ENCODE measurements at places on chromosomes 5 and 9. TPM values are rescaled to one million over a fixed set of nuclear protein-coding genes. Genes with fewer than 3 reads are reported as not detected.

- no peak for DNase-seq
Observed at GRCh38 chr5:159531554-159532105, 201.3 kb upstream of the IL12B start.

The PAEP gene
- not detected for polyA plus RNA-seq

GRCh38 chr9:136203408-136204144, 1.4 kb downstream of the LHX3 start:
- no peak for DNase-seq

GRCh38 chr5:145509336-145510136, 325.6 kb downstream of the PRELID2 start:
- no peak for DNase-seq

DNA sequence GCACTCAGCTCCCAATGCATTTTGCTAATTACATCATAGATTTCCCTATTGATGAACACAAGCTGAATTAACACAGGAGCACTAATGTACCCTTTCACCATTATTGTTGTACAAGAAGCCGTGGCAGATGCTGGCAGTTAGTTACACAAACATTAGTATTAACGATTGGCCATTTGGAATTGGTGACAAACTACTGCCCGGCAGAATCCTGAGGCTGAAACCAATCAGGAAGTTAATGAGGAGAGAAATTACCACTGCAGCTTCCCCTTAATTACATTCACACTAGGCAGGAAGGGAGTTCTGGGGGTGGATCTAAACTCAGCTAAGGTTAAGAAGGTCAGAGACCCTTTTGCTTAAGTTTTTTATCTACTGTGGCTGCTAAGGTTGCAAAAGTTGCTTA, 9.6 kb upstream of the DMRT3 start:
- no peak for DNase-seq

The SPATA31D4 gene
- not detected for polyA plus RNA-seq

DNA sequence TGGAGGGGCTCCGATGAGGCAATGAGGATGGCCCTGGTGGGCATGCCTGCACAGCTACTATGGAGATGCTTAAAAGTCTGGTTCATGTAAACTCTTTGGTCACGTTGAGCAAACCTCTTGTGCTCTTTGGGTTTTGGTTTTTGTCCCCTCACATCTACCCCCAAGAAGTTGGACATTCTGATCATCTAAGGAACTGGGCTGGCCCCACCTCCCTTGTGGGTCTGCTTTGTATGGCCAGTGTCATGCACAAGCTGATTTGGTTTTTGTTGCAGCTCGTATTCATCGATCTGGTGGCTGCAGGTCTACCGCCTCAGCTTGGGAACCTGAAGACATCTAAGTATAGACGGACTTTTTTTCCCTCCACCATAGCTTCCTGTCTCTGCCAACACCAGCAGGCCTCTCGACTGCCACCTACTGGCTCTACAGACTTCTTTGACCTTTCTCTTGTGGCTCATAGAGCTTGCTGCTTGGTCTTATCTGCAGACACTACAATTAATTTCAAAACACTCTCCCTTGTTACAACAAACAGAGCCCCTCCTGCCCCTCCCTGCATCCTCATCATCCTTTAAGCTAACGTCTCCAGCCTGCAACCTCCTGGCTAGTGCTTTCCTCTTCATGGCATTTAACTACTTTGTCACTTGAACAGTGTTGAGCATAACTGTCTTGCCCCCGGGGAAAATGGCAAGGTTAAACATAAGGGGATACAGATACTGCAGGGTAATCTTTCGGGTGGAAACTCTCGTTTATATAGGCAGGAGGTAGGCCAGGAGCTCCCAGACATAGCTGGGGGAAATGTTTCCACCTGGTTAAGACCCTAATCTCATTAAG, 34.5 kb downstream of the TSTD2 start:
- DNase-seq, result peak; percentile 20

DNA sequence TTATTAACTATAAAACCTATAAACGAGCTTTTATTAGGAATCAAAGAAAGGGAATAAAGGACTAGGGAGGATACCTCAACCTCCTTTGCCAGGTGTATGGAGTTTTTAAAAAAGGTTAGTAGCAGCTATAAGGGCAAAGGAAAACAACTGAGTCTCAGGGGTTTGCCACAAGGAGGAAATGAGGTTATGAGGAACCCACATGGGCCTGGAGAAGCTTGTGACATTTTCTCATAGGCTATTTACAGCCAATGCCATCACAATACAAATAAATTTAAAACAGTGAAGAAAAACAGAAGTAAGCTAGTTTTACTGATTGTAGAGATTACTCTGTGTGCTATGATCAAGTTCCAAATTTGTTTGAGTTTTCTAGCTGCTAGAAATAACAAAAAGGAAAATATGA, 92.6 kb downstream of the CDKN2A start:
- DNase-seq, result no peak

The PLPP7 gene
- polyA plus RNA-seq, result 3.9 TPM

- DNase-seq, result no peak
Observed at GRCh38 chr9:136494531-136495215, 11.8 kb upstream of the SEC16A start.

DNA sequence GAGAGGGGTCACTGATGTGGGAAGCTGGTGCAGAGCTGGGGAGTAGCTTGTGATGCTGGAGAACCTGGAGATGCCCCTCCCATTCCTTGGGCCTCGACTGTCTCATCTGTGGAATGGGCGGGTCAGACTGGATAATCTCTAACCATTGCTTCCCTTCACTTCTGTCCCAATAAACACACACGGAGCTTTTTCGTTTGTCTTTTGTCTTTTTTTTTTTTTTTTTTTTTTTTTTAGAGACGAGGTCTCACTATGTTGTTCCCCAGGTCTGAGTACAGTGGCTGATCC, 36.5 kb downstream of the ALG2 start:
- no peak for DNase-seq

GRCh38 chr5:173324115-173325001, 3.9 kb downstream of the STC2 start:
- no peak for DNase-seq

GRCh38 chr9:72276429-72276828, 88.6 kb downstream of the ZFAND5 start:
- no peak for DNase-seq

The C5orf47 gene
- not detected for polyA plus RNA-seq

DNA sequence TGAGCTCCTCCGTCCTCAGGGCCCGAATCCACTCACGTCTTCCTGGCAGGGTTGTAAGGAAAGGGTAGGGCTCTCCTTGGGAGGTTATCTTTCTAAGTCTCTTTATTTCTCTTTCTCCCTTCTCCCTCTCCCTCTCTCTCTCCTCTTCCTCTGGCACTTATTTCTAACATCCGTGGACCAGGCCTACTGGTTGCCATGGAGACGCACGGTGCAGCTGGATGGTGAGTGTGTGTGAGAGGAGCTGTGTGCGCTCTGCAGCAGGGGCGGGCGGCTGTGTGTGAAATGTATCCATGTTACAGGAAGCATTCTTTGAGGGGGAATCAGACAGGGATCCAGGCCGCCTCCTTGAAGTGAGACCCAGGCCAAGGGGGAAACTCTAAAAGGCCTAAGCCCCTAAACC, 32.2 kb downstream of the PCDH1 start:
- DNase-seq, result no peak

- no peak for DNase-seq
Observed at GRCh38 chr9:81590688-81591087, 98.7 kb downstream of the TLE1 start.

GRCh38 chr5:168165977-168166376, 125.5 kb upstream of the WWC1 start:
- no peak for DNase-seq

- DNase-seq, result no peak
Observed at GRCh38 chr9:38047301-38048251, 21.5 kb downstream of the SHB start.

DNA sequence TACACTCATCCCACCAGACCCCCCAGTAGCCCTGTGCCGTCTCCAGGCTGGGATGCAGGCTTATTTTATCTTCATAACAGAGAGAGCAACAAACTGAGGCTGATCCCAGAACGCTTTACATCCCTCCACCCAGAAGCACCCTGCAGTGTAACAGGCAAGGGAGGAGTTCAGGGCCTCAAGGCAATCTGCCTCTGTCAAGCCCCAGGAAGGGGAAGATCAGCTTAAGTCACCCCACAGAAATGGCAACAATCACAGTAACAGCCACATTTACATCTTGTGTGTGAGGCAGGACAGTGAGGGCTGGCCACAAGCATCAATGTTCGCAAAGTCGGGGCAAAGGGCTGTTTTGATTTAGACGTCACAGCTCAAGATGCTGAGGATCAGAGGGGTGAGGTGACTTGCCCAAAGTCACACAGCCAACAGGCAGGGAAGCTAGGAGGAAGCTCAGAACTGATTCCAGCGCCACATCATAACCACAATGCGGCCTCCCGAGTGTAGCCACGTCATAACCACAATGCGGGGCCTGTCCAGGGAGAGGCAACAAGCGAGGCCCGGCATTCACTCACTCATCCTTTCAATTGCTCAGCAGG, 14.4 kb downstream of the STK10 start:
- no peak for DNase-seq

The PCDHB2 gene
- polyA plus RNA-seq, result 0.42 TPM

DNA sequence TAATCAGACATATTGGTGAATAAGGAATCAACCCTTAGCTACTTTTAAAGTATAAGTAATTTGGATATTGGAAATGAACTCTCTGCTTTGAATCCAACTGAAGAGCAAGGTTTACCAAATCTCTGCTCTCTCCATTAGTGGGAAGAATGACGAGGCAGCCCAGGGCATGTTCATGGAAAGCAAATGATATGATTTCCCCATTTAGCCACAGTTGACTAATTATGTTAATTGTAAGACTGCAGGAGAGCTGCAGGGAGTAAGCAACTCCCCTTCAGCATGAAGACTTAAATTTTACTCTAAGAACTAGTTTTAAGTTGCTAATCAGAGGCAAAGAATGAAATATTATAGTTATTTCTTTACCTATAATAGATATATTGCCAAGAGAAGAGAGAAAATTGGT, 194.3 kb upstream of the CD180 start:
- no peak for DNase-seq

- DNase-seq, result no peak
Observed at GRCh38 chr9:130157079-130157478, 15.1 kb upstream of the NCS1 start.

- DNase-seq, result no peak
Observed at GRCh38 chr5:143761663-143762062, 50.3 kb upstream of the HMHB1 start.

DNA sequence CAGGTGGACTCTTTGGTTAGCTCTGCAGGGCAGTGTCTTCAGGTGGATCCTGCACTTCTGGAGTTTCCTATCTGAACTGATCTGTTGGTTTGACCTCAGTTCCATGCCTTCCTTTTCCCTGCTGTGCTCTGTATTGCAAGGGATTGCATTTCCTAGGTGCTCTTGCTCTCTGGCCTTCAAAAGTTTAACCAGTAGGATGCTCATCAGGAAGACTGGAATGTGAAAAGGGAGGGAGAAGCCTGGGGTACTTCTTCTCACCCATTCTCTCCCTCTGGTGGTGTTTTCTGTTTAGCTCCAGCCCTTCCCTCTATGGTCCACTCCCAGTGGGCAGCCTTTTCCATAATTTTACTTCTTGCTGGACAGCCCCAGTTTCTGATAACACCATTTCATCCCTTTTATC, 78.5 kb downstream of the ZNF618 start:
- no peak for DNase-seq

GRCh38 chr5:79225026-79225425, 10.9 kb upstream of the JMY start:
- DNase-seq, result no peak

The GPX3 gene
- 3.8 TPM for polyA plus RNA-seq

GRCh38 chr9:110691002-110691549, 22.5 kb downstream of the MUSK start:
- no peak for DNase-seq

The SELENOP gene
- polyA plus RNA-seq, result 4.4 TPM

The PLAC8L1 gene
- polyA plus RNA-seq, result 0.33 TPM

DNA sequence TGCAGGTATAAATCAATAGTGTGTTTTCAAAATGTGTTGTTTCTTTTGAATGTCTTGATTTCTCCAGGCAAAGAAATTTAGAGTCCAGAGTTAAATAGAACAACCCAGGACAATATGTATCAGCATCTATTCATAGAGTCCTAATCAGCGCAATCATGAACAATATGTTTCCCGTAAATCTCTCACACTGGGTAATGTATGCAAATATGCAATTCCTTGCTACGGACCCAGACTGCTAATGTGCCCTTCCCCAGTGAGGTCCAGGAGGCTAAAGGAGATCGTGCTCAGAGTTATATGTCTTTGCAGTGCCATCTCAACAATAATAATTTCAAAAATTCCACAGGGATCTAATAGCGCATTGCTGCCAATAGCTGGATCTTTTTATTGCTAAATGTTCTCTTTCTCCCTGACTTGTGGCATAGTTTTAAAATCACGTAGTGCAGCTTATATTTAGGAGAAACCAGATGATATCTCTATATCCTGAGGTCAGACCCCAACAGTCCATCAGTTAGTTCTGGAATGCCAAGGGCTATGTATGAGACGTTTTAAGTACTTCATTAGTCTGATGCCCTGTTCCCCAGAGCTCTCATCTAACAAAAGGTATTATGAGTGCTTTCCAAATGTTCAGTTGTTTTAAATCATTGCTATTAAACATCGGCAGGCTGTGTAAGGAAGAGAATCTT, 145.1 kb downstream of the MARCHF11 start:
- no peak for DNase-seq

DNA sequence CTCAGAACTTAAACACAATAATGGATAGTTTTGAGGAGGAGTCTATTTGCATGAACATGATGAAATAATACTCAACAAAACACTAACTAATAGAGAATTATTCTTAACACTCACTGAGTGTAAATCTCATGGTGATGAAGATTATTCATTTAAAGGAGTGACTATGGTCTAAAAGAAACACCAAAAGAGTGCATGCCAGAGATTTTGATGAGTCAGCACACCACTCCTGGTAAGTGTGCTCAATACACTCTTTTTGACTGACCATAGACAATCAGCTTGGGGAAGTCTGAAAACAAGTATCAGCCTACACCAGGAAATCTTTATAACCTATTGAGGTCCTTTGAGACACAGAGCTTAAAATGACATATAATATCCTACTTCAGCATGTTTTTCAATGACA, 6.8 kb upstream of the FST start:
- no peak for DNase-seq

The AQP7 gene
- polyA plus RNA-seq, result not detected

DNA sequence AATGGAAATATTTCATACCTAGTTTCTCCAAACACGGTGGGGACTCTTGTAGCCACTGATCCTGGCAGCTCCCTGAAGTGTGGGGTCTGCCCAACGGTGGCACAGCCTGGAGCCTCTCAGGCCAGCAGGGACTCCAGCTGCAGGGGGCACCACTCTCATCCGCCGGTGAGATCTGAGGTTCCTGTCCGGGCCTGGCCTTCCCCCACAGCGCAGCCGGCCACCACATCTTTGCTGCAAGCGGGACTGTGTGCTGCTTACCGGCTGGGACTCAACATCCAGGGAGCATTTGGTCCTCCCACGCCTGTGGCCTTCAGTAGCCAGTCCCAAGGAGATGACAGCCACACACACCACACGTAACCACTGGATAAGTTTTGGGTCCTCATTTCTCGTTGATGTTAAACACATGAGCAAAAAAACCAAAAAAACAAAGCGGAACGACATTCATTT, 7.7 kb upstream of the NKX2-5 start:
- no peak for DNase-seq

GRCh38 chr5:179699616-179700237, 960 bp downstream of the CANX start:
- no peak for DNase-seq

The SLC45A2 gene
- not detected for polyA plus RNA-seq

All from BJ (cell line).